ENCODE measurements at places on chromosomes 1 and 21. TPM values are rescaled to one million over a fixed set of nuclear protein-coding genes. Genes with fewer than 3 reads are reported as not detected.

- H3K27ac ChIP-seq: no peak overlapping the region
- H3K4me1 ChIP-seq: no peaks in the 10 kb centered on the region
- H3K27me3 ChIP-seq: no peaks in the 10 kb centered on the region
- H3K4me3 ChIP-seq: no peak overlapping the region
- no peaks in the 10 kb centered on the region for H3K36me3 ChIP-seq
Measured at GRCh38 chr21:29673096-29673610, 266.6 kb downstream of the GRIK1 start.

The MAP3K21 gene
- 0.51 TPM for total RNA-seq

DNA sequence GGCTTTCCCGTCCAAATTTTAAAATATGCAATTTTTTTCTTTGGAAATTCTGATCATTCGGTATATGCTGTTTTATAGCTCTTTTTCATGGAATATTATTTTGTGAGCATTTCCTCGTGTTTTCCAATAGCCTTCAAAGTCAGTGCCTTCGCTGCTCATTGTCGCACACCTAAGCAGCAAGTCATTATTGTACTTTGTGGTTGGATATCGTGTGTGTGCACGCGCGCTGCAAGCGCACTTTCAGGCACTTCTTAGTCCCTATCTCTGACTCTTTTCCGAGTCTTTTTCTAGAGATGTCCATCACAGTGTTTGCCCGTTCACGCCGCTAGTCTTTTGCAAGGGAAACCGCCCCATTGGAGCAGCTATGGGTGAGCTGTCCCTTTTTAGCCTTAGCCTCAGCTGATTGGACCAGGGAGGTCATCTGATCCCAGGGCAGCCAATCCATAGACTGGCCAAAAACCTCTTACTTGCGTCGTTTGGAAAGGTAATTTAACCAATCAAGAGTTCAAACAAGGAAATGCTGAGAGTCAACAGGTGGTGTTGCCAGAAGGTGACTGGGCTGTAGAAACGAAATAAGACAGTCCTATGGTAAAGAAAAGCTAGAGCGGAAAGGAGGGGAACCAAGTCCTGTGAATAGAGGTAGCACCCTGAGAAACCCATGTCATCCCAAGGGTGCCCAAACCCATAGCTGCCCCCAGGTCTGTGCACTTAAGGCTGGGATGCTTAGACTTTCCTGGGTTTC, 710 bp upstream of the HYI start:
- peak overlapping the region; percentile 58 for H3K27ac ChIP-seq
- peaks cover 12% of the 10 kb centered on the region for H3K36me3 ChIP-seq
- no peaks in the 10 kb centered on the region for H3K4me1 ChIP-seq
- no peaks in the 10 kb centered on the region for H3K27me3 ChIP-seq
- peak; percentile 73 for DNase-seq

The CYP4Z1 gene
- 0.50 TPM for total RNA-seq

The SLC44A3 gene
- total RNA-seq: 2.4 TPM

DNA sequence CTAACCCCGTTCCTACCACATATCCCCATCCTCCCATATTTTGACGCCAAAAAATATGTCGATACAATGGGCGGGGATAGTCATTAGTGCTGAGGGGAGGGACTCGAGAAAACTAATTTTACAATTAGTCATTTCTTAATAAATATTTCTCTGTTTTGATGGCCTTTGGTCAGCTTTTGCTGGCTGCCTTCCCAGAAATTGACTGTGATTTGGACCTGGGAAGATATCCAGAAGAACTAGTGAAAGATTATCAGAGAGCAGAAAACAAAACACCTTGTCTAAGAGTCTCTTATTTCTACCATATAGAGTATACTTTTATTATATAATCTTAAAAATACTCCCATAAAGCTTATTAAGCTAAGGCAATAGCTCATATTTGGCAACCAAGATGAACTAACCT, 247.6 kb downstream of the MRPL39 start:
- no peaks in the 10 kb centered on the region for H3K36me3 ChIP-seq
- no peak overlapping the region for H3K27ac ChIP-seq
- no peak overlapping the region for H3K4me3 ChIP-seq
- DNase-seq: no peak

DNA sequence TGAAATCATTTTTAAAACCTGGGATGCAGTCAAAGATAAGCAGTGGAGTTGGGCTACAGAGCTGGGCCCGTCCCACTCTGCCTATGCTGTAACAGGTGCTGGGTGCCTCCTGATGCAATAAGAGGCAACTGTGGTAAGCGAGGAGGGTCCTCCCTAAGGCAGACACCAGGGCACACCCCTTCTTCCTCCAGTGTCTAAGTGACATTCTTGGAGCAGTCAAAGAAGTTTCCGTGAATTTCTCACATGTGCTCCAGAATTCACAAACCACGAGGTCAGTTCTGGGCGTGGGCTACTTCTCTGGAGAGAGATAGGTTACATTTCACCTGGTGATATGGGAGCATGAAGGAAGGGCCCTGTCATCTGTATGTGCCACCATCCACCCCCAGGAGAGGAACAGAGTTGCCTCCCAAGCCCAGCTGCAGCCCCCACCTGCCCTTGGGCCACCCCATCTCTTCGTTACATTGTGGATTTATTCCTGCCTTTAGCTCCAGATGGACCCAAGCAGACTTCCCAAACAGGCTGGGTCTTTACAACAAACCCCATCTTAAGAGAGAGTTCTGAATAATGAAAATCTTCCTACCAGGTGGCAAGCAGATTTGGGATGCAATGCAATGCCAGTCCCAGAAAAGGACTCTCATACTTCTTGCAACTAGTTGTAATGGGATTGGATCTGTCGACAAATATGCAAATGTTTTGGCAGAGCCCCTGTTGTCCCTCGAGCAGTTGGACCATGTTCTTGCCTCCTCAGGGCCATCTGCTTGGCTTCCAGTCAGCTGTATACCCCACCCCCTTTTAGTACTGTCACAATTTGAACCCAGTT, 82.5 kb upstream of the CNTN2 start:
- H3K4me3 ChIP-seq: no peak overlapping the region
- no peaks in the 10 kb centered on the region for H3K36me3 ChIP-seq
- H3K4me1 ChIP-seq: no peaks in the 10 kb centered on the region
- no peak overlapping the region for H3K27ac ChIP-seq
- no peaks in the 10 kb centered on the region for H3K27me3 ChIP-seq
- DNase-seq: no peak

The FNDC5 gene
- total RNA-seq: 10.5 TPM

DNA sequence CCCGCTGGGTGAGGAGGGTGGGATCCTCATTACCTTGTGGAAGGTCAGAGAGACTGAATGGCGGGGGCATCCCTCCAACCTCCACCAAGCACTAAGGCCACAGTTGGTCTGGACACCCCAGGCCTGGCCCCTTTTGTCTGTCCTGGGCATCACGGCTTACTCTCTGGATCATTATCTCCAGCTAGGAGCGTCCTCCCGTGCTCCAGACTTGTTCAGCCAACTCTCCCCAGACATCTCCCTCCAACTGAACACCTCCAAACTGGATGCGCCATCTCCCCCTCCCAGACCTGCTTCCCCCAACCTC, 7.3 kb upstream of the GJB5 start:
- H3K27ac ChIP-seq: no peak overlapping the region
- DNase-seq: no peak
- no peaks in the 10 kb centered on the region for H3K27me3 ChIP-seq

GRCh38 chr1:6300342-6301048, 39.6 kb upstream of the GPR153 start:
- H3K27ac ChIP-seq: no peak overlapping the region
- no peaks in the 10 kb centered on the region for H3K36me3 ChIP-seq
- no peak for DNase-seq
- H3K27me3 ChIP-seq: no peaks in the 10 kb centered on the region
- no peaks in the 10 kb centered on the region for H3K4me1 ChIP-seq

- no peaks in the 10 kb centered on the region for H3K27me3 ChIP-seq
- H3K36me3 ChIP-seq: no peaks in the 10 kb centered on the region
- no peak overlapping the region for H3K4me3 ChIP-seq
- DNase-seq: no peak
- H3K27ac ChIP-seq: no peak overlapping the region
- no peaks in the 10 kb centered on the region for H3K4me1 ChIP-seq
Measured at GRCh38 chr1:188594542-188595235, 1765.9 kb downstream of the PLA2G4A start.

- H3K27me3 ChIP-seq: no peaks in the 10 kb centered on the region
- H3K4me1 ChIP-seq: no peaks in the 10 kb centered on the region
- no peak for DNase-seq
- H3K4me3 ChIP-seq: no peak overlapping the region
- no peak overlapping the region for H3K27ac ChIP-seq
Measured at GRCh38 chr1:232327269-232327668, 302.7 kb downstream of the SIPA1L2 start.
